SK-N-SH (cell line): ENCODE measurements at places on chromosomes 1 and 21. TPM values are rescaled to one million over a fixed set of nuclear protein-coding genes. Genes with fewer than 3 reads are reported as not detected.

The UBL4B gene
- not detected in 2 replicates for polyA plus RNA-seq

The RAB42 gene
- 4.6 and 5.5 TPM in 2 replicates for polyA plus RNA-seq

The FAM3B gene
- not detected in 2 replicates for polyA plus RNA-seq

The FMO4 gene
- 1.6 and 2.0 TPM in 2 replicates for polyA plus RNA-seq

The FAM72B gene
- 5.1 and 6.0 TPM in 2 replicates for polyA plus RNA-seq

The SPRR2E gene
- polyA plus RNA-seq: not detected in 2 replicates

The PRR9 gene
- not detected in 2 replicates for polyA plus RNA-seq

The CALML6 gene
- 0.87 and 1.3 TPM in 2 replicates for polyA plus RNA-seq

The PBX1 gene
- 25.3 and 27.0 TPM in 2 replicates for polyA plus RNA-seq

The FCRL1 gene
- not detected in 2 replicates for polyA plus RNA-seq

The S100B gene
- polyA plus RNA-seq: 0.12 and 0.24 TPM in 2 replicates

The CFAP45 gene
- polyA plus RNA-seq: 0.57 and 0.74 TPM in 2 replicates

The DDR2 gene
- 34.0 and 55.4 TPM in 2 replicates for polyA plus RNA-seq

The FUCA1 gene
- polyA plus RNA-seq: 31.9 and 35.2 TPM in 2 replicates

The SPRR2F gene
- polyA plus RNA-seq: not detected in 2 replicates

The PTCH2 gene
- 1.0 and 1.2 TPM in 2 replicates for polyA plus RNA-seq
